Activated CD8-positive, alpha-beta memory T cell treated with anti-CD3 and anti-CD28 coated beads for 24 hours (primary cell): ENCODE measurements at places on chromosomes 7 and 10.

DNA sequence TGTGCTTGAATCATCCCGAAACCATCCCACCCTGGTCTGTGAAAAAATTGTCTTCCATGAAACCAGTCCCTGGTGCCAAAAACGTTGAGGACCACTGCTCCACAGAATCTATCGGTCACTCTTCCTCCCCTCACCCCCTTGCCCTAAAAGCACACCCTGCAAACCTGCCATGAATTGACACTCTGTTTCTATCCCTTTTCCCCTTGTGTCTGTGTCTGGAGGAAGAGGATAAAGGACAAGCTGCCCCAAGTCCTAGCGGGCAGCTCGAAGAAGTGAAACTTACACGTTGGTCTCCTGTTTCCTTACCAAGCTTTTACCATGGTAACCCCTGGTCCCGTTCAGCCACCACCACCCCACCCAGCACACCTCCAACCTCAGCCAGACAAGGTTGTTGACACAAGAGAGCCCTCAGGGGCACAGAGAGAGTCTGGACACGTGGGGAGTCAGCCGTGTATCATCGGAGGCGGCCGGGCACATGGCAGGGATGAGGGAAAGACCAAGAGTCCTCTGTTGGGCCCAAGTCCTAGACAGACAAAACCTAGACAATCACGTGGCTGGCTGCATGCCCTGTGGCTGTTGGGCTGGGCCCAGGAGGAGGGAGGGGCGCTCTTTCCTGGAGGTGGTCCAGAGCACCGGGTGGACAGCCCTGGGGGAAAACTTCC is 784 bp upstream of the SERPINE1 start:
- no peak for DNase-seq

GRCh38 chr10:82888809-82889455 is 1013.9 kb downstream of the NRG3 start:
- no peak for DNase-seq

DNA sequence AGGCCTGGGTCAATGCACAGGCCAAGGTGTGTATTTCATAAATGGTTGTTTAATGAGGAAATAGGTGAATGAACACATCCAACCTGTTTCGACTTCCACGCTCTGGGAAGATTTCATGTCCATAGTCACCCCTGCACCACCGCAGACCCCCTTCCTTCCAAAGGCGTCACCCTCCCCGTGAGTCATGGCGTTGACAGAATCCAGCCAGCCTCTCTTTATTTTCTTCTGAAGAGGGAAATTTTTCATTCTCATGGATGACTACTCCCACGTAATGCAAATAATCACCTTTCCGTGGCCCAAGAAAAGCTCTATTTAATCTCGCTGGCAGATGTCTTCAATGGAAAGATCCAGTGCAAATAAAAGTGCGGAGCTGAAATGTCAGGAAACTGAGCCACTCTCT is 75.3 kb upstream of the FOXK1 start:
- DNase-seq = no peak

GRCh38 chr7:158779061-158780000 is 50.0 kb downstream of the ESYT2 start:
- no peak for DNase-seq

DNA sequence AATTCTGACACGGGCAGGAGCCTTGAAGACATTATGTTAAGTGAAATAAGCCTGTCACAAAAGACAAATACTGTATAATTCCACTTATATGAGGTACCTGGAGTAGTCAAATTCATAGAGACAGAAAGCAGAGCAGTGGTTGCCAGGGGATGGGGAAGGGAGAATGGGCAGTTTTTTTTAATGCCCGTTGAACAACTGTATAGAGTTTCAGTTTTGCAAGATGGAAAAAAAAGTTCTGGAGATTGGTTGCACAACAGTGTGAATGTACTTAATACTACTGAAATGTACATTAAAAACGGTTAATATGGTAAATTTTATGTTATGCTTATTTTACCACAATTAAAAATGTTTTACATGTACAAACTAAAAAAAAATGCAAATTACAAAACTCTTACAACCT is 63.6 kb upstream of the EFCAB10 start:
- DNase-seq = no peak

DNA sequence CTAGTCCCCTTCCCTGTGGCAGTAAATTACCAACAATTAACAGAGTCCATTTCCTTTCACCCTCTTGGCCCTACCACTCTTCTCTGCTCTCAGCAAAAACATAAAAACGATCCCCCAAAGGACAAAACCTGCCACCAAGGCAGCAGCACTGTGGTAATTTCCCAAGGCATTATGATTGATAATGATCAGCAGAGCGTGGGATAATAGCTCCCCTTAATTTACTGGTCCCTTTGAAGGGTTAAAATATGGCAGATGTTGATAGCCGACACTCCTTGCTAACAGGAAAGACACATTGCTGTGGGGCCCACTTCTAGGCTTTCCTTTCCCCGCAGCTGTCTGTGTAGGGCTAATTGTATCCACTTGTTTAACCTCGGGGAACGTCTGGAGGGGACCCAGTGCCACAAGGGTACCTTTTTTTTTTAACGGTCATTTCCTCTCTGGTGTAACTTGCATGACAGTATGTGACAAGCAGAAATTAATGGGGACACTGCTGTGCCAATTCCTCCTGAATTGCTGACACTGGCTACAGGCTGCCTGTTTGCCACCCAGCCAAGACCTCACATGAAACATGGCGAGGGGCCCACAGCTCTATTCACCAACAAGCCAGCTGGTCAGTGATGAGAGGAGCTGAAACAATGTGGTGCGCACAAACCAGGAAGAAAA is 81.3 kb downstream of the CDK6 start:
- no peak for DNase-seq
